Non-pigmented ciliary epithelial cell (primary cell): ENCODE measurements at places on chromosomes 16 and 17.

GRCh38 chr16:85945424-85945751 is 46.4 kb downstream of the IRF8 start:
- no peak for DNase-seq

DNA sequence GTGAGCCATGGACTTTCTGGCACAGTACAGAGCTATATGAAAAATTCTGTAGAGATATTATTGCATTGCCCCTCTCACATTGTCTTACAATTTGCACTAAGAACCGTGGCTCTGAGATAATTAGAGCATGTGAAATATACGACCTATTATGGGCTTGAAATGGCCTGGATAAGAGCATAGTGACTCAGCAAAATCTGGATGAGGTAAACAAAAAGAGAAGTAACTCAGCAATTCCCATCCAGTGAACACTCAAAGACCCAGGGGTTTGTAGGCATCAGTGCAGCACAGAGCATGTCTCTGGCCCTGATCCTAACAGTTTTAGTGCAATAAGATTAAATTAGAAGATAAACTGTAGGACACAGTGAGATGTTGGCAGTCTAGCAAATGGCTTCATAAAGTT is 317.2 kb upstream of the MYOCD start:
- no peak for DNase-seq

DNA sequence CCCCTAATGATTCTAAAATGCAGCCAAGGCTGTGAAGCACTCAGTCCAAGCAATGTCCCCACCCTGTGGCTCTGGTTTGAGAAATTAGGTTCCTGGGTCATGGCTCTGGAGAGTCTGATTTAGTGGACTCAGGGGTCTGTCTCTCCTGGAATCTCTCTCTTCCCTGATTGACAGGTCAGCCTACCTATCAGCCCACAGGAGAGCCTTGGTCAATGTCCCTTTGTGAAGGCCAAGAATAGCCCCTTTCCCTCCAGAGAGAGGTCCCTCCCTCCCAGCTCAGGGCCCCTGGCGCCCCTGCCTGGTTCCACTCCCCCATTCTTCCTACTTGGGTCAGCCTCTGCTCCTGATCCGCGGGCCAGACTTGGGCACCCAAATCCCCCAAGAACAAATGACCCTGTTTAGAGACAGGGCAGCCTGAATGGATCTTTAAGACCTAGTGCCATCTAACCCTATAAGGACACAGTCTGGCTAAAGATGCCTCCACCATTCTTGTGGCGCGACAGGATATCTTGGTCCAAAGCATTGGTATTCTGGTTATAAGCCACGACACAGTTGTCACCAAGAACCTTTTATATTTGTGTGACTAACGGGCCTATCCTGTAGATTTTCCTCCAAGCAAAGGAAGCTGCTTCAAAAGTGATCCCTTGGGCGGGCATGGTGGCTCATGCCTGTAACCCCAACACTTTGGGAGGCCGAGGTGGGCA is 38.3 kb upstream of the PRSS54 start:
- DNase-seq: no peak

DNA sequence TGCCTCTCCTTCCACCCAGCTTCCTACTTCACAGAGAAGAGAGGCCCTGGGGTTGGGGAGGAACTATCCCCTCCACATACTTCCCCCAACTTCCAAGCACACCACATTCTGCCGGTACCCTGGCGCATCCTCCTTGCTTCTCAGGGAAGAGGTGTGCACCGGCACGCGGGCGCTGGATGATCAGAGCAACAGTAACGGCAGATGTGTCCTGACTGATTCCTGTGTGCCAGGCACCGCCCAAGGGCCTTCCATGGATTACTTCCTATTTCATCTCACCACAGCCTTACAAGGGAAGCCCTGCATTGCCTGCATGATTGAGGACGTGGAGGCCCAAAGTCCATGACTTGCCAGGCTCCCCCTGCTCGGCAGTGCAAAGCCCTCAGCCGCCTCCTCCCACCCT is 21.1 kb upstream of the MLKL start:
- no peak for DNase-seq

DNA sequence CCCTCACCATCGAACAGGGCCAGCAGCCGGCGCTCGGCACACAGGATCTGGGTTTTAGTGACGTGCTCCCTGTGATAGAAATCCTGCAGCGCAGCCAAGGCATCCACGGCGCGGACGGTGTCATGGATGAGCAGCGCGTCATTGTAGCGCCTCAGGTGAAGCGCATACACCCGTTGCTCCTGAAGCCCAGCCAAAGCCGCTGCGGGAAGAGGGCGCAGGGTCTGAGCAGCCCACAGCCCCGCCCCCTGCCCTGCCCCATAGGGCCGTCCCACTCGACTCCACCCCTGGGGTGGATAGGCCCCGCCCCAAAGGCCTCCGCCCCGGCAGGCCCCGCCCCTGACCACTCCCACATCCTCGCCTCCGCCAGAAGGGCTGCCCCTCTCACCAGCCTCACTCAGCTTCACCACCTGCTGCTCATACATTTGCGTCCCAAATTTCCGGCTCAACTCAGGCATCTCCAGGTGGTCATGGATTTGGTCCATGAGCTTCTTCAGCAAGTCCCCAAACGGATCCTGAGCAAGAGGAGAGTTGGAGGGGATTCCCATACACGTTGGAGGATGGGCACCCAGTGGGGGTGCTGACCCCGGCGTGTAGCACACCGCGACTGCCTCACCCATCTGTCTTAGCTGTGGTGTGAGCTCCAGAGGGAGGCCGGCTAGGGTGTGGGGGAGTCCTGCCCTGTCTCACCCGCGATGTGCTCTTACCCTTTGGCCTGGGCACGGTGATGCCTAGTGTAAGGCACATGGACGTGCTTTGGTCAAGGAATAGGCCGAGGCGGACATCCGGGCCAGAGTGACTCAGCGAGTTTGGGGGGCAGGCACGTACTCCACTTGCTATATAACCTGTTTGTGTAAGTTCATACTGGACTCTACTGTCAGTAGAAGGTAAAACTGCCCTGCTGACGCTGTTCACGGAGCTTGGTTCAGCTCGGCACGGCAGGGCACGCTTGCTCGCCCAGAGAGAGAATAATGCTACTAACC is 4.6 kb downstream of the DHX58 start:
- DNase-seq: no peak

- DNase-seq: no peak
Observed at GRCh38 chr16:54696970-54697369, 233.7 kb upstream of the IRX5 start.

DNA sequence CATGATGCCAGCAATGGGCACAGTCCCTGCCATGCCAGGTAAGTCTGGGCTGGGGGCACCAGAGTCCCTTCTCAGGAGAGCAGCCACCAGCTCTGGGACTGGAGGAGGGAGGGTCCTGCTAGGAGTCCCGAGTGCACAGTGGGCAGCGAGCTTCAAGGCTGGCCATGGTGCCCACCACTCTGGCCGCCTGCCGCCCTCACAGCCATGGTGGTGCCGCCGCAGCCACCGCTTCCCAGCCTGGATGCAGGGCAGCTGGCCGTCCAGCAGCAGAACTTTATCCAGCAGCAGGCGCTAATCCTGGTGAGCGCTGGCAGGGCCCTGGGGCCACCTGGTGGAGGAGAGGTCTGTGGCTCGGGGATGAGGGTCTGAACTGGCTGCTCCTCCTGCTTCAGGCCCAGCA is 17.9 kb upstream of the SMIM5 start:
- no peak for DNase-seq

GRCh38 chr17:288802-289356 is 63.7 kb downstream of the RPH3AL start:
- DNase-seq: no peak

GRCh38 chr17:57677301-57677700 is 67.8 kb downstream of the CCDC182 start:
- DNase-seq: no peak

GRCh38 chr17:44155488-44155887 is 13.8 kb downstream of the HROB start:
- DNase-seq: no peak

DNA sequence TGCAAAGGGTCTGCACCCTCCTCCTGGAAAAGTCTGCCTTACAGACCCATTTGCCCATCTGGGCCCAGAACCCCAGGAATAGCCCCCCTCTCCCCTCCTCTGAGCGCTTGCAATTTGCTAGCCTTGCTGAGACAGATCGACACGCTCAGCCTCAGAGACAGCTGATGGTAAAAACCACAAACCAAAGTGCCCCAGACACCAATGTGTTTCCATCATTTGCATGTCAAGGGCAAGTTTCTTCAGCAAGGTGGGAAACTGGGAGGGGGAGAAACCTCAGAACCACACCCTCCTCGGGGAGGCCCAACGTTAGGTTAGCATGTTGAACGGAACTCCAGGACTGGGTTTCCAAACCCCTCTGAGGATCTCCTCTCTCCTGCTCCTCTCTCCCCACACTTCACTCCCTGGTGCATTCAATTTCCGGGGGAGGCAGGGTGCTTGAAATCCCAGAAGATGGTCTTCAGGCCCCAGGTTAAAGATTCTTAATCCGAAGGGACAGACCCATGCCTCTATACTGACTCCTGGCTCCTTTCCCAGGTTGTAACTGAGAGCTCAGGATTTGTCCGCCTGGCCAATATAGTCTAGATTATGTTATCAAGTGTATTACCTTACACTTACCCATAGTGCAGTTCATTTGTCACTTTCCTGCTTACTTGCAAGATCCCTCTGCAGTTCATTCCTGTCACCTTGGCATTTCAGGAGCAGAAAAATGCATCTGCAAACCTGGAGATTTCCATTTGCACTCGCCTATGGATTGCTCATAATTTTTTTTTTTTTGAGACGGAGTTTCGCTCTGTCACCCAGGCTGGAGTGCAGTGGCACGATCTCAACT is 1.3 kb upstream of the CUEDC1 start:
- DNase-seq: no peak

- no peak for DNase-seq
Observed at GRCh38 chr16:27289669-27290068, 21.1 kb upstream of the NSMCE1 start.

GRCh38 chr16:8931859-8932258 is 31.8 kb downstream of the USP7 start:
- no peak for DNase-seq

DNA sequence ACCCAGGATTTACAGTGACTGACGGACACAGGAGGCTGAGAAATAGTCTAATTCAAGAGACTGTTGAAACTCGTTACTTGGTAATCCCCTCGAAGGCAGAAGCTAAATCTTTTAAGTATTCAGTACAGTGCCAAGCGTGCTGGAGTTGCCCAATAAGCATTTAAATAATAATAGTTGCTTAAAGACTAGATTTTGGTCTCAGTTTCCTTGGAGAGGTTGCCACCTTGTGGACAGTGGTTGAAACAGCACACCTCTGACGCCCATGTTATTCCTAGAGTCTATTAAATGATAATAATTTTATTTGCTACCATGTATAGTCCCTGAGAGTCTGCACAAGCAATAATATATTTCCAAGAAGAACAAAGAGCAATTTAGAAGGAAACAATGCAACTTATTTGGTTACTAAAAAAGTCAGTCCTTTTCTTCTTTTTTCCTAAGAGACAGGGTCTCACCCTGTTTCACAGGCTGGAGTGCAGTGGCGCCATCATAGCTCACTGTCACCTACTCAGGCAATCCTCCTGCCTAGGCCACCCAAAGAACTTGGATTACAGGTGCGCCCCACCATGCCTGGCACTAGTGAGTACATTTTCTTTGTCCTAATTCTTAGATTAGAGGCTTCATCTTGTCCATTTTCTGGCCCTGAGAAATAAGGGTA is 138.0 kb upstream of the NUDT7 start:
- DNase-seq: no peak

GRCh38 chr17:71023249-71024030 is 854.1 kb downstream of the KCNJ2 start:
- no peak for DNase-seq

GRCh38 chr16:50298075-50298460 is 31.7 kb downstream of the ADCY7 start:
- DNase-seq: no peak

GRCh38 chr17:29592850-29593551 is at the start of gene ANKRD13B:
TSS of gene ANKRD13B (plus strand) at chr17:29593132. CDS start at chr17:29593622, 490 bp downstream.
- DNase-seq: no peak

DNA sequence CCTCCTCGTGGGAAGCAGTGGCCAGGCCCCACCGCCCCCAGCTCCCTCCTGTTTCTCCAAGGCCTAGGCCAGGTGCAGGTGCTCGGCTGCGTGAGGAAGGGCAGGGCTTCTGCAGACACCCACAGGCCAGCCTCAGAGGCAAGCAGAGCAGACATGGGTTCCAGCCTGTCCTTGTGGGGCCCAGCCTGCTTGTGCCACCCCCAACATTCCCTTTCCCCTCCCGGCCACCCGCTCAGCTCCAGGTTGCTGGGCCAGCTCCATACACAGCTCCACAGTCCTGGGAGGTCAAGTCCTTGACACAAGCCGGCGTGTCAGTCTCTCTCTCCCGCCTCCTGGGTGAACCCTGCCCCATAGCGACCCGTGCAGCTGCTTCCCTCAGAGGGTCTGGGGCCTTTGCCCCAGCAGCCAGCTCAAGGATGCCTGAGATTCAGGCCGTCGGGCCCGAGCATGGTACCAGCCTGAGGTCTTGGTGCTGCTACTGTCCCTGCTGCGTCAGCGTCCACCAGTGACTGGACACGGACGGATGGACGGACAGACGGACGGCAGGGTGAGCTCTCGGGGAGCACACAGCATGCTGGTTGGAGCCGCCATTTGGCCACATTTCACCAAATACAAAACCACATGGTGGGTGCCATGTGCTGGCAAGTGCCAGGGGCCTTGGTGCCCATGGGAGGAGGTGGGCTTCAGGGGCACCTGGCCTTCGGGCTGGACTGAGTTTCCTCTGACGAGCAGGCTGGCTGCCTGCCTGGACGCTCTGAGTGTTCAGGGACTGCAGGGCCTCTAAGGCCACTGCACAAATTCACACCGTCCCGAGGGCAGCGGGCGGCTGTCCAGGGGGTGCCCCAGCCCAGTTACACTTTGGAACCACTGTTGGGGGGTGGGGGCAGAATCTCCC is 8.0 kb downstream of the SECTM1 start:
- DNase-seq: no peak

DNA sequence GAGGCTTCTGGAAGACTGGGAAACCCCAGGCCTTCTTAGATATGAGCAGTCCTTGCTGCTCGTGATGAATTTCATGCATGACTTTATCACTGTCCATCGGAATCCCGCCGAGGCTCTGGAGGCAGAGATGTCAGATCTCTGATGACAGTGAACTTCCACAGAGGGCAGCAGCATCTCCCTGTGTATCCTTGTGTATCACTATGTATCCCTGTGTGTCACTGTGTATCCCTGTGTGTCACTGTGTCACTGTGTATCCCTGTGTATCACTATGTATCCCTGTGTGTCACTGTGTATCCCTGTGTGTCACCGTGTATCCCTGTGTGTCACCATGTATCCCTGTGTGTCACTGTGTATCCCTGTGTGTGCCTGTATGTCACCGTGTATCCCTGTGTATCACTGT is 160.2 kb upstream of the CHMP6 start:
- DNase-seq: no peak

DNA sequence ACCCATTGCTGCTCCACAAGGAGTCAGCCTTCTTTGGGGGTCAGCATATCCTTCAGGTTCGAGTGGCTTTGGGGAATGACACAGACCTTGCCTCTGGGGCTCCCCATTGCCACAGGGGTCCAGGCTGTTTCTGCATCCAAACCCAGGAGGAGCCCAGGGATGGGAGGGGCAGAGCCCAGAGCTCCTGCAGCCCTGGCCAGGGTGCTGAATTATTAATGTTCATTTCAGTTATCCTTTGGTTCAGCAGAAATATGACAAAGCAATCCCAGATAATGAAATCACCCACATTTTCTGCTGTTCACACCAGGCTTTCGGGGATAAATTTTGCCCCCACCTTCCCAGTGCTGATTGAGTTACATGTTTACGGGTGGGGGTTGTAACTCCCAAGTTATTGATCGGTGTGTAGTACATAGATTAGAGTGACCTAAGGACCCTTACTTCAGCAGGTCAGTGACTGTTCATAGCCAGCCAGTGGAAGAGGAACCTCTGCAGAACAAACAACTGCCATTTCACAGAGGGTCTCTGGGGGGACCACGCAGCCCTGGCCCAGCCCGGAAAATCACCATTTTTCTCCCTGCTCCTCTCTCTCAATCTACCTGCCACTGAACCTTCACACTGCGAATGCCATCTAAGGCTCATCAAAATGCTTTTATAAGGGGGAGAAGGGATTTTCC is 240.3 kb upstream of the N4BP1 start:
- DNase-seq: no peak
